Tibial nerve (tissue), 4 donors: ENCODE measurements at places on chromosomes 4 and X. TPM values are rescaled to one million over a fixed set of nuclear protein-coding genes. Genes with fewer than 3 reads are reported as not detected.

- H3K4me1 ChIP-seq: no peaks in the 10 kb centered on the region
- no peak for DNase-seq
- no peaks in the 10 kb centered on the region for H3K36me3 ChIP-seq
Measured at GRCh38 chr4:126603210-126603609, 1029.5 kb upstream of the INTU start.

- DNase-seq: no peak
- H3K27me3 ChIP-seq: no peaks in the 10 kb centered on the region
- no peak overlapping the region for H3K27ac ChIP-seq
Measured at GRCh38 chrX:154712781-154713740, 37.8 kb downstream of the GAB3 start.

GRCh38 chr4:20318909-20319277, 67.2 kb downstream of the SLIT2 start:
- no peak for DNase-seq
- no peaks in the 10 kb centered on the region for H3K4me1 ChIP-seq
- no peaks in the 10 kb centered on the region for H3K36me3 ChIP-seq
- H3K27me3 ChIP-seq: no peaks in the 10 kb centered on the region
- H3K27ac ChIP-seq: peak overlapping the region; percentile 68
- H3K4me3 ChIP-seq: no peak overlapping the region

- no peak overlapping the region for H3K27ac ChIP-seq
- H3K36me3 ChIP-seq: no peaks in the 10 kb centered on the region
- H3K27me3 ChIP-seq: no peaks in the 10 kb centered on the region
- no peak overlapping the region for H3K4me3 ChIP-seq
- no peak for DNase-seq
Measured at GRCh38 chrX:126855839-126856524, 36.5 kb downstream of the PRR32 start.

DNA sequence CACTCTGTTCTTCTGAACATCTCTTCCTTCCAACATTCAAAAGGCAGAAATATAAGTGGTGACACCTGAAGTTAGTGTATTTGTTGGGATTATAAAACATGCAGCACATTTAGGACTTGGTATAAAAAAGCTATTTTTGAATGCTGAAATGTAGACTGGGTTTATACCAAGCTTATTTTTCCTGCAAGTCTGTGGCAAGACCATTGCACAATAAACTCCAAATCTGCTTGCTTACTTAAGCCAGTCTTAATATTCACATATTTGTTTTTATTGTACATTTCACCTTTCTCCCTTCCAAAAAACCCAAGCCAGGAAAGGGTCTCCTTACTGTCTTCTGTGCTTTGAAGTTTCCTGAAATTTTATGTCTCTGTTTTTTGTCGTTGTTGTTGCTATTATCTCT, 63.7 kb downstream of the FHIP1A start:
- H3K27ac ChIP-seq: no peak overlapping the region
- DNase-seq: no peak
- no peaks in the 10 kb centered on the region for H3K36me3 ChIP-seq

DNA sequence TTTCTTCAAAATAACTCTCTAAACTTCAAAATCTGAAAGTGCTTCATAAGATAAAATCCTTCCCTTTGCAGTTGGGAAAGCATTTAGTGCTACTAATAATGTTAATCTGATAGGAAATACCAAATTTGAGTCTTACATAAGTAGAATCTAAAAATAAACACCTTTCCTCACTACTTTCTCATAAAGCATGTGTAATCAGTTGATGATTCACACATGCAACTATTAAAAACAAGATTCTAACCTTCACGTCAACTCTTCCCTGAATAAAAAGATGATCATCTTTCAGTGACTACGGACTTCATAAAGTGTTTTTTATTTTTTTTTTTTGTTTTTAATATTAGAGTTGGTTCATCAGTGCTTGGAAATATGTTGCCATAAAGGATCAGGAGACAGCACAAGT, 172.6 kb downstream of the ACTRT1 start:
- no peak overlapping the region for H3K4me3 ChIP-seq
- no peaks in the 10 kb centered on the region for H3K36me3 ChIP-seq
- H3K27ac ChIP-seq: no peak overlapping the region
- DNase-seq: no peak

DNA sequence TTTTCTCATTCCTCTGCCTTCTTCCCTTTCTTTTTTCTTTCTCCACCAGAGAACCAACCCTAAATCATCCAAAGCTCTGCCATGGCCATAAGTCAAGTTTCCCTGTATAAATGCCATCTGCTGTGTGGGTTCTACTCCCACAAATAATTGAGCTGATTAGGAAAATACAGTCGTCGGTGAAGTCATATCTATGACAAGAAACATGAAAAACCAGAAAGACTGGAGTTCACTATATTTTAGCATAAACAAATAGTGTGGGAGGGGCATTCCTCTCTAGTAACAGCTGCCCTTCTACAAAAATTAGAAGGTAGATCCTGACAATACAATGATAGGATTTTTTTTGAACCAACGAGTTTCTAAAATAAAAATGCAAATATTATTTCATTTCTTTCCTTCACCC, 48.8 kb downstream of the SPOCK3 start:
- H3K4me3 ChIP-seq: no peak overlapping the region
- H3K27me3 ChIP-seq: no peaks in the 10 kb centered on the region
- no peak overlapping the region for H3K27ac ChIP-seq

GRCh38 chr4:82213485-82214417, 160.0 kb downstream of the HNRNPD start:
- H3K4me3 ChIP-seq: no peak overlapping the region
- H3K27me3 ChIP-seq: no peaks in the 10 kb centered on the region
- DNase-seq: no peak
- no peak overlapping the region for H3K27ac ChIP-seq
- H3K4me1 ChIP-seq: no peaks in the 10 kb centered on the region

DNA sequence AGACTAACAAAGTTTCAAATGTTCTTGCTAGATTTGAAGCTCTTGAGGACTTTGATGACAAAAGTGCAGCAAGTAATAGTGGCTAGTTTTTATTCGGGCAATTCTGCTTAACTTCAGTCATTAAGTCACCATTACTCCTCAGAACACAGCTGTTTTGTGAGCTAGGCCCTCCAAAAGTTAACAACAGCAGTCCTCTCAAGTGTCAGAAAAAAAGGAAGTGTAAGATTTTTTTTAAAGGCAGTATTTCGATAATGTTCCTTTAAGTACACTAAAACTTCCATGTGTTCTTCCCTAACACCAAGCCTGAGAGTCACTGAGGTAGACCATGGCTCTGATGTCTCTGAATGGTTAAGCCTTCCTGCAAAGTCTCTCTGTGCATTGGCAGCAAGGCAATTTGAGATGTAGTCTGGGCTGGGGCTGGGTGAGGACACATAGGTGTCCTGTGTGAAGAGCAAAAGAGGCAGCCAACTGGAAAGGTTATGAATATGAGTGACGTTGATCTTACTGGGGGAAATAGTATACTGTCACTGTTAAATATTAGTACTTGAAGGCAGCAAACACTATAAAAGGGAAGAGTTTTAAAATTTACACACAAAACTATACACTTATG, 174.0 kb upstream of the MAP3K15 start:
- no peak overlapping the region for H3K4me3 ChIP-seq
- DNase-seq: no peak
- H3K4me1 ChIP-seq: peaks cover 5% of the 10 kb centered on the region
- H3K36me3 ChIP-seq: no peaks in the 10 kb centered on the region
- H3K27me3 ChIP-seq: no peaks in the 10 kb centered on the region

DNA sequence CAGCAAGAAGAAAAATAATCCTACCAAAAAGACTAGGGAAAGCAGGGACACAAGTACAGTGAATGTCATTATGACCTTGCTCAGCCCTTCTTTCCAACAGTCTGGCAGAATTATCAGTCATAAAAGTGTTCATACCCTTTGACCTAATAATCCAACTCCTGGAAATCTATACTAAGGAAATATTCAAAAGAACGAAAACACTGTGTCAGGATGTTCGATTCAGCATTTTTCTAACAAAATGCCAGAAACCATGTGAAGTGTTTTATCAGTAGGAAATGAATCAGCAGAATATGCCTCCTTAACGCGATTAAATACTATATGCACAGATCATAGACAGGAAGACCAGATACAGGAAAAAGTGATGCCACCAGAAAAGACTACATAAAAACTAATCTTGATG, 16.2 kb upstream of the S100G start:
- no peak for DNase-seq
- H3K4me3 ChIP-seq: no peak overlapping the region

FOXR2 gene
- total RNA-seq: not detected

HMX1 gene
- total RNA-seq: not detected

ABCG2 gene
- total RNA-seq: 10.9 TPM

ZNF732 gene
- total RNA-seq: 0.63 TPM
